ENCODE measurements at places on chromosomes 3 and 15.

GRCh38 chr15:88907111-88907510, 6.1 kb downstream of the MFGE8 start:
- DNase-seq = no peak

- DNase-seq = no peak
Measured at GRCh38 chr15:67240235-67241131, 14.0 kb downstream of the AAGAB start.

DNA sequence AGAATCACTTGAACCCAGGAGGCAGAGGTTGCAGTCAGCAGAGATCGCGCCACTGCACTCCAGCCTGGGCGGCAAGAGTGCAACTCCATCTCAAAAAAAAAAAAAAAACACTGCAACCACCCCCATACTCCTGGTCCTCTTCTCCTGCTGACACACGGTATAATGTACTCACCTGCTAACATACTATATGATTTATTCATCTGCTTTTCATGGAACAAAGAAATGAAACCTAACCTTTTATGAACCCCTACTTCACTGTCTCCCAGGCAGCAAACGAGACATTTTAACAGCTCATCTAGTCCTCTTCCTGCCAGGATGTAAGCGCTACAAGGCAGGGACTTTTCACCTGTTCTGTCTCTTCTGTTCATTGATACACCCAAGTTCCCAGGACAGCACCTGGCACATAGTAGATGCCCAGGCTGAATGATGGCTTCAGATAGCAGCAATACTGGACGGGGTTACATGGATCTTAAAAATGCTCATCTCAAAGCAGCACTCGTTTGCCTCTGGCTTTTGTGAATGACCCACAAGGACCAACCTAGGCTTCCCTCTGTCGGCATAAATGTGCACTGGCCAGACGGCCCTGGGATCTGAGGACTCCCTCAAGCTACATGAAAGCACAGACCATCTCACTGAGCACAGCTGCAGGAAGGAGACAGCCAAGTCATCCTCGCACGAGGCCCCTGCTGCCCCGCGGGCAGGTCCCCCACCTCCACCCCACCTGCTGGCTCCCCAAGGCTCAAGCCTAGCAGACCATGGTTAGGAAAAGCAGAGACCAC, 20.3 kb downstream of the XXYLT1 start:
- DNase-seq = no peak

GRCh38 chr3:121974601-121975111, 47.4 kb downstream of the ILDR1 start:
- DNase-seq = no peak

GRCh38 chr15:72339777-72340177, 19.8 kb upstream of the CELF6 start:
- DNase-seq = peak; percentile 87

DNA sequence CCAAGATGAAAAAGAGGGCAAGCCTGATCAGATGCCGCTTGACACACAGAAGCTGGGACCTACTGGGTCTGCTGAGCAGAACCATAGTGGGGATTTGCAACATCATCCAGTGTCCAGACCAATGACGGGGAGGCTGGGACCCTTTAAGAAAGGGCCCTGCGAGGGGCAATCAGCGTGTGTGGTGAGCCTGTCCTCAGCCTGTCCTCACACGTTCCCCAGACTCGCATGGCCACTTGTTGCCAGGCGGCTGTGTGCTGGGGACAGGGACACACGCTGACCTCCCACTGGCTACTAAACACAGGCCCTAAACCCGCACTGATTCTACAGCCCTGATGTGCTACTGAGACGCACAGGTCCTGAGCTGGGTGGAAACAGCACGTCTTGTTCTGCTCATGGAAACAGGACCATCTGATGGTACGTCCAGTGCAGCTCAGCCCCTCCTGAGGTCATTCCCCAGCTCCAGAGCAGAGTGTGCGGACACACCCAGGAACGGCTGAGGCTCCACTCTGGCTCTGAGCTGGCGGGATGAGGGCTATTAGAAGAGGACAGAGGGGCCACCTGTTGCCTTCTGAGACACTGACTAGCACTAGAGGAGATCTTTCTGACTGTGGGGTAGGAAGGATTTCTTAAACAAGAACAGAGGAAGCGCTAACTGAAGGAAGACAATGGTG, 24.4 kb downstream of the PCSK6 start:
- DNase-seq = no peak

DNA sequence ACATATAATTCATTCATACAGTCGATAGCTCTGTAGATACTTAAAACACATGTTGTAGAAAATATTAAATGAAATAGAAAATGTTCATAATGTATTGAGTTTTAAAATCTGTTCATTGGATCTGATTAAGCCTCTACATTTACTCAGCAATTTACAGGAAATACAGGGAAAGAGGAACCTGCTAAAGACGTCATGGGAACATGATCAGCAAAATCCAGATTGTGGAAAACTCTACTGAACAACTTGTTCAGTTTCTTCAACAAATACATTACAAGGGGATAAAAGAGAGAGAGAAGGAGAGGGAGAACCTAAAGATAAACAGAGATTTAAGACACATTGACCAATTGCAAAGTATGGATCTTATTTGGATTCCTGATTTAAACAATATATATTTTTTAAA, 46.7 kb downstream of the KLHL6 start:
- no peak for DNase-seq

GRCh38 chr15:89399238-89400115, 64.9 kb upstream of the POLG start:
- DNase-seq = peak; percentile 57

DNA sequence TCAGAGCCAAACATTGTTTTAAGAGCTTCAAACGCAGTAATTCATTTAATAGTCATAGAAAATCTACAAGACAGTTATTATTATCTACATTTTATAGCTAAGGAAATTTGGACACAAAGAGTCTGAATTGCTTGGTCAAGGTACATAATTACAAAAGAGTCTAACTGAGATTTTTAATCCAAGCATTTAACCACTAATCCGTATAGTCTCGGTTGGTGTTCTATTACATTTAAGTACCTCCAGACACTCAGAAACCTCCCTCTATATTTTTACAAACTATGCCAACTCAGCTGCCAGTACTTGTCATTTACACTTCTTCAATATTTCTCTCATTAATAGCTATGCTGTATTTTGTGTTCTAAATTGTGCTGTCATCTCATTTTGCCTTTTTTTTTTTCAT, 240.2 kb upstream of the PLSCR5 start:
- DNase-seq = no peak

- DNase-seq = no peak
Measured at GRCh38 chr3:168414149-168414548, 318.4 kb upstream of the GOLIM4 start.

GRCh38 chr15:101276501-101277037, 716 bp downstream of the SELENOS start:
- DNase-seq = peak; percentile 50

GRCh38 chr15:84934942-84935729, 46.5 kb upstream of the PDE8A start:
- DNase-seq = no peak

- no peak for DNase-seq
Measured at GRCh38 chr3:191982481-191982880, 521.5 kb downstream of the PYDC2 start.

- no peak for DNase-seq
Measured at GRCh38 chr3:150921209-150921608, 16.0 kb upstream of the MINDY4B start.
